ENCODE measurements at places on chromosomes 1 and 21.

GRCh38 chr1:94406446-94406845 is 11.7 kb upstream of the ABCD3 start:
- DNase-seq, result no peak

- no peak for DNase-seq
Measured at GRCh38 chr1:112893288-112894009, 62.5 kb downstream of the SLC16A1 start.

GRCh38 chr1:65995336-65995735 is 202.6 kb downstream of the PDE4B start:
- DNase-seq, result peak; percentile 17

GRCh38 chr1:67588178-67588855 is 96.7 kb upstream of the GADD45A start:
- DNase-seq, result no peak

DNA sequence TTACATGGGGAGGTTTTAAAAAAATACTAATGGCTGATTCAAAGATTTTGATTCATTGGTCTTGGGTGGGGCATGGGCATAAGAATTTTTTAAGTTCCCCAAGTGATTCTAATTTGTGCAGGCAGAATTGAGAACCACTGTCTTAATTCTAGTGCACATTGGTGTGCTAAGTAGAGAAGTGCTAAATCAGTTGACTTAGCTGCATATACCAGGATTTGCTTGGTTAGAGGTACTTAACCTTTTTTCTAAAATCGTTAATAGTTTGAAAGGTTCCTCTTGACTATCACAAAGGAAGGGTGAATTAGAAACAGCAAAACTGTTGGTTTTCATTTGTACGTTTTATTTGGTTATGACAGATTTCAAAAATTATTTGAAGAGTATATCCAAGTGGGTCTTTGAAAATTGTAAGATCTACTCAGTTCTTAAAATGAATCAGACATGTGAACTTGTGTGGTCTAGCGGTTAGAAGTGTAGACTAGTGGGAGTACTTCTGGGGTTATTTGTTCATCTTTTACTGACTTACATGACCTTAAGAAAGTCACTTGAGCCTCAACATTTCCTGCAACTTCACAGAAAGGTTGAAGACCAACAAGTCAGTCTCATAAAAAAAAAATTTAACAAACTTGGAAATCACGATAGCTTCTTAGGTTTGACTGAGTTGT is 66.7 kb downstream of the RPAP2 start:
- DNase-seq, result no peak

GRCh38 chr1:44672254-44672955 is 1.9 kb downstream of the TMEM53 start:
- peak; percentile 62 for DNase-seq

DNA sequence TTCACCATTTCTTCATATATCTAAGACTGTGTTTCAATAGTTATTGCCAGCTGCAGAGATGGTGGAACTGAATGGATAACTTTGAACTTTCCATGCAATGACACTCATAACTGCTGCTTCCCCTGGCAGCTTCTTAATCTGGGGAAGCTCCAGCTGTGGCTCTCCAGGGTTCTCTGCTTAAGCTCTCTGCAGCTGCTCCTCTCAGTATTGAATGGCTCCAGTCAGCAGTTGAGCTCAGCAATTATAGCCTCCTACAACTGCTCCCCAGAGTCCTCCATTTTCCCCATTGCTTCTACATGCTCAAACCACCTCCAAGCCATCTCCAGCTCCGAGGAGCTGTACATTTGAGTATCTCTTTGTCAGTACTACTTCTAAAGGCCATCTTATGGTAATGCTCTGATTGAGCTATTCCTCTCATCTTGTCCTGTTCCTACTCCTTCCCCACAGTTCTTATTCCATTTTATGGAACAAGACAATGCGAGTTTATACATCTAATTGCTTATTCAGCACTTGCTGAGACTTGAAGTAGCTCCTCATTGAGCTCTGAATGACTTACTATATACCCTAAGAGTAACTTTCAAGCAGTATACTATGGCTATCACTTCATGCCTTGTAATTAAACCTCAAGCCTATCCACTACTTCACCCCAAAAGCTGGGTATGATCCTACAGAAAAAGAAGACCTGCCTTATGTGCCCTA is 362.4 kb downstream of the NEGR1 start:
- DNase-seq, result no peak

GRCh38 chr1:199176713-199177112 is 537.9 kb downstream of the PTPRC start:
- DNase-seq, result peak; percentile 24

DNA sequence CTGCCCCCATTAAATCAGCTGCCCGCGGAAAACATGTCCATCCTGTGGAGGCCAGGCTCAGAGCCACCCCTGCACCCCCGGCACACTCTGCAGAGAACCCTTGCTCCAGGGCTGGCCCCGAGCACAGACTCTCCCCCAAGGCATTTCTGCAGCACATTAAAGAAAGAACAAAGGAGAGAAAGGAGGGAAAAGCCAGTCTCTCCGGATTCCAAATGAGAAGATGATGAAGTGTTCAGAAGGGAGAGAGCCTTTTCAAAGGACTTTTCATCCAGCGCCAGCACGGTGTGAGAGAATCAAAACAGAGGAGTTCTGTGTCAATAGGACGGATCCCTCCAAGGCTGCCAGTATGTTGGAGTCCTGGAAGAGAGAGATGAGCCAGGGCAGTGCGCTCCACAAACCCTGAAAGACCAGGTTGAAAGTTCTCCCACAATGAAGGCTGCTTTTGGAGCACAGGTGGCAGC is 498.3 kb downstream of the NPHP4 start:
- peak; percentile 67 for DNase-seq

GRCh38 chr1:40076895-40077312 is 20.1 kb downstream of the PPT1 start:
- DNase-seq, result no peak

GRCh38 chr1:222331340-222331739 is 216.6 kb downstream of the HHIPL2 start:
- DNase-seq, result no peak

DNA sequence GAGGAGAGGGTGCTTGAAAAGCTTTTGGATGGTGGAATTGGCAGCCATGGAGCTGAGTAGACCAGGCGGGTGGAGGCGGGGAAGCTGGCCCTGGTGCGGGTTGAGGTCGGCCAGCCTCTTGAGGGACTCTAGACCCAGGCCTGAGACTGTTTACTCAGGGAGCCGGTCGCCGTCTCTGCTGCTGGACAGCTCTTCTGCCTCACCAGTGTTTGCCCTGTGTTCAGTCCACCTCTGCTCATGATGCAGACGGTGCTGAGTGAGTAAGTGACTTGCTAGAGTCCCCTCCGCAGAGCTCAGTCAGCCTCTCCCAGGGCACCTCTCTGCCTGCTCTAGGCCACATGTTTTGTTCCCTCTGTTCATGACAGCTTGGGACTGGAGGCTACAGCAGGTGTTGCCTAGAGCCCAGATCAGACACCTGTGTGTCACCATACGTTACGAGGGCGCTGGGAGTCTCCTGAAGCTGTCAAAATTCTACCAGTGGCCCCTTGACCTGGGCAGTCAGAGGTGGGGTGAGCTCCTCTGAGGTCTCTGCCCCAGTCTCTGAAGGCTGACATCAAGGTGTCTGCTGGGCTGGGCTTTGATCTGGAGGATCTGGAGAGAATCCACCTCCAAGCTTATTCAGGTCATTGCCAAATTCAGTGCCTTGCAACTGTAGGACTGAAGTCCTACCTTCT is 73.5 kb upstream of the WNT4 start:
- no peak for DNase-seq

DNA sequence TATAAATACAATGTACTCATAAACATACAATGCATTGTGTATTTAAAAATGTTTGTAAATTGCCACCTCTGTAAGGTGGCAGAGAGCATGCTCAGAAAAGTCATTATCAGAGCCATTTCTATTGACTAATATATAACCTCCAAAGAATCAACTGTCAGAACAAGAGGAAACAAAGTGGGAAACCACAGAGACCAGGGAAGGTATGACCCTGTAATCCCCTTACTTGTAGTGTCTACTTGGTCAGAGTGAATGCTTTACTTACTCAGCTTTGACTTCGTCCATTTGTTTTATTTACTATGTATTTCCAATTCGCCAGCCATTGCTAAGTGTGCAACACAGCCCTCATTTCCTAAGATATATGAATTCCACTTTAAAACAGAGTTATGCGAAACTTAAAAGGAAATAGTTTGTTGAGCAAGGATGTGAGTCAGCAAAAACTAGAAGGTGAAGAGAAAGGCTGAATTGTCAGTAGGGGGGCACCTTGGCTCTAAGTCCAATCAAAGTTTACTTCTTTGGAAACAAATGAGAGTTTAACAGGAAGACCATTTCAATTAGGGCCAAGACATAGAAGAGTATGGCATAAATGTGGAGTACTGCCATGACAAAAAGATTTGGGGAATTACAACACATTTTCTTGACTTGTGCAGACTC is 671.7 kb upstream of the PTBP2 start:
- DNase-seq, result no peak

DNA sequence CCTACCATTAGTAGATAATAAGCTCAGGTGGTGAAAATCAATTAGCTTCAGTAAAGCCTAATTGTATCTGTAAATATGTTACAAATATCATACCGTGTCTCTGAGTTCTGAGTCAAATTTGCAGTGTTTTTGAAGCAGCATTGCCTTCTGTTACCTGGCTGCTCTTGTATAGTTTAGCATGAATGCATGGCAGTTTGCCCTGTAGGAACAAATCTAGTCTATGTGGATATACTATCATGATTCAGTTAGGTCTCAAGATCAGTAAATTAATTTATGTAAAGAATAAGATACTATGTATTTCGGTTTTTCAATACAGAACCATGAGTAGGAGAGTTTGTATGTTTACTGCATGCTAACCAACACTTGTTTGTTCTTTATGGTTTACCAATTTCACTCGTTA is 240.6 kb upstream of the C1orf105 start:
- DNase-seq, result no peak

- no peak for DNase-seq
Measured at GRCh38 chr1:87061742-87062156, 147.3 kb downstream of the HS2ST1 start.

DNA sequence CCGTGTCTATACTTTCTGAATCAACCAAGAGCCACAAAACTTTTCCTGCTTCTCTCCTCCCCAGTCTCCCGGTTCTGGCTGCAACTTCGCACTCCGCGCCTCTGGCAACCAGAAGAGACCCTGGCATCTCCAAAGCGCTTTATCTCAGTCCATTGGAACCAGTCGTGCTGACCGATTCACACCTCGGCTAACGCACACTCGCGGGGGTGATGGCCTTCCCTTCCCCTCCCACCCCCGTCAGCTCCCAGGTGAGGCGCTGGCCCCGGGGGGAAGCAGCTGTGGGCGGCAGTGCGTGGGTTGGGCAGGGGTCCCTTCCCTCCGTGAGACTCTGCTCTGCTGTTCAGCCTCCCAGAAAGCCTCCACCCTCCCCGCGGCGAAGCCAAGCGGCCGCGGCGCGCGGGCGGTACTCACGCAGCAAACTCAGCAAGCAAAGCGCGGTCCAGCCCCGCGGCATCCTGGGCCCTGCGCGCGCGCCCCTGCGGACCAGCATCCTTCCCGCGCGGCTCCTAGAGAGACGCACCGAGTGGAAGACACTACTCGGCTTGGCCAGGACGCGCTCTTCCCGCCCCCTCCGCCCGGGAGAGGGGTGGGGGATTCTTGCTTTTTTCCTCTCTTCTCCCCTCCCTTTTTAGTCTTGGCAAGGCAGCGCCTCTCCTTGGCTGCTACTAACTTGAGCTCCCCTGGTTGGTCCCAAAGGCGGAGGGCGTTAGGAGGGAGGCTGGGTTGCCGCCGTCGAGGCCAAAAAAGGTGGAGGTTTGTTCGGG is at the start of gene CD34:
TSS of gene CD34 (minus strand) at position 535 of the 764 bp plus-strand sequence. CDS start at position 490, 45 bp downstream.
- no peak for DNase-seq

DNA sequence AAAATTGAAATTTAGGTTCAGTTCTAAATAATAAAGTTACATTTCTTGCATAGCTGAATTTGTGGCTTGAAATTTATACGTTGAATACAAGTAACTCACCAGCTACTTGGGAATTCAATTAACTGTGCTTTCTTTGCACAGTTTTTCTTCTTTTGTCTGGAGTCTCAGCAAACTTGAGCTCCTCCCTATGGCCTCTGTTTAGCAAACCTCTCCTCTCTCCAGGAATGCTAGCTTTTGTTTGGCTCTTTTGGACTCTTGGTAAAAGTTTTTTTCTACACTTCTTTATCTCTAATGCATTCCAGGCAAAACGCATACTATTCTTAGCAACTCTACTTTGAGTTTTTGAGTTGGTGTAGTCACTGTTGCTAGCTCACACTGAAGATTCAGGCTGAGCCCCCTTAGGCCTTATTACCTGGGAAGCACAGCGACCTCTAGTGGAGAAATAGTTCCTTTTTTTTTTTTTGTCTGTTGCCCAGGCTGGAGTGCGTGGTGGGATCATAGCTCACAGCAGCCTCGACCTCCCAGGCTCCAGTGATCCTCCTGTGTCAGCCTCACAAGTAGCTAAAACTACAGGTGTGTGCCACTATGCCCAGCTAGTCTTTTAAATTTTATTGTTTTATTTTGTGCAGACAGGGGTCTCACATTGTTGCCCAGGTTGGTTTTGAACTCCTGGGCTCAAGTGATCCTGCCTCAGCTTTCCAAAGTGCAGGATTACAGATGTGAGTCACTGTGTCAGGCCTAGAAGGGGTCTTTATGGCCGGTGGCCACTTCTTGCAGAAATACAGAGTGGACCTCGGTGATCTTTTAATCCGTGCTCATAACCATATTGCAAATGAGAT is 61.7 kb downstream of the CASQ2 start:
- DNase-seq, result peak; percentile 9

DNA sequence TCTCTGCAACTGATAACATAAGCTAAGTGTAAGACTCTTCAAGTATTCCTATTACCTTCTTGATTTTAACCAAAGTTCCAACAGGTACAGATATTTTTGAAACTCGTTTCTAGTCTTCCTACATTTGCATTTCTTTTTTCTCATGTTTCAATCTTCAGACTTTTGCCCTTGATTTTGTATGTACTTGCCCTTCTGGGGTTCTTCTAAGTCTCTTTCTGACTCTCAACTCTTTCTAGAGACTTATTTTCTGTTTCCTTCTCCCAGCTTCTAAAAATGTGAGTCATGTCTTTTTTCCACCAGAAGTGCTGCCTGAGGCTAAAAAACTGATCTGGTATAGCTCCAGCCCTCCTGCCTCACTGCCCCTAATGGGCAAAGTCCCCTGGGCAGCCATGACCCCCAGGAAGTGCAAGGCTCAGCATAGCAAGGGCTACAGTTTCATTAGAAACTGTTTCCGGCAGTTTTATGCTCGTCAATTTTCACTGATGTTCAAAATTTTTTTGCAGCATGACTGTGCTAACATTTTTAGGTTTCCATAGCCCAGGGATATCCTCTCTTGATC is 265.9 kb downstream of the SEC16B start:
- no peak for DNase-seq
